ENCODE measurements at places on chromosomes 13 and 19.
A peak's percentile ranks its signal among the peaks of the same experiment; 100 is the strongest.

DNA sequence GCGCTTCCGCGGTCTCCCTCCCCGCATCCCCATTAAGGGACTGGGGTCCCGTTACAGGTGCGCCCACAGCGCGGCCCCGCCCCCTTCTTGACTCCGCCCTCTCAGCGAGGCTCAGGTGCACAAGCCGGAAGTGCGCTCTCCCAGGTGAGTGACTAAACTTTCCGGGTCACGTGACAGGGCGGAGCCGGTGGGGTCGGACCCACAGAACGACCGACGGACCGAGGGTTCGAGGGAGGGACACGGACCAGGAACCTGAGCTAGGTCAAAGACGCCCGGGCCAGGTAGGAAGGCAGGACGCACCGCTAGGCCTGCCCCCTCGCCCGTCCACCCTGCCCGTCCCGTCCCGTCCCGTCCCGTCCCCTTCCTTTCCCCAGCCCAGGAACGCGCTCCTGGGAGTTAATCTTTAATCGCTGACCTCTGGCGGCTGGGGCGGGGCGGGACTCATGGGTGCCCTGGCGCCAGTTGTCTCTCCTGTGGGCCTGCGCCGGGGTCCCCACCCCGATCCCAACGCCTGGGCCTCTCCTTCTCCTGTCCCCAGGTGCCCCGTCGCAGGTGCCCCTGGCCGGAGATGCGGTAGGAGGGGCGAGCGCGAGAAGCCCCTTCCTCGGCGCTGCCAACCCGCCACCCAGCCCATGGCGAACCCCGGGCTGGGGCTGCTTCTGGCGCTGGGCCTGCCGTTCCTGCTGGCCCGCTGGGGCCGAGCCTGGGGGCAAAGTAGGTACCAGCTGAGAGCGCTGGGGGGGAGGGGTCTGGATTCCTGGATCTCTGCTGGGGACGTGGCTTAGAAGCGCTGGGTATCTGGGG is at the start of gene CRB3:
Gene CRB3 (plus strand): TSS at position 202 of the 804 bp plus-strand sequence. CDS start 431 bp downstream, at position 633.
- DNase-seq = no peak

DNA sequence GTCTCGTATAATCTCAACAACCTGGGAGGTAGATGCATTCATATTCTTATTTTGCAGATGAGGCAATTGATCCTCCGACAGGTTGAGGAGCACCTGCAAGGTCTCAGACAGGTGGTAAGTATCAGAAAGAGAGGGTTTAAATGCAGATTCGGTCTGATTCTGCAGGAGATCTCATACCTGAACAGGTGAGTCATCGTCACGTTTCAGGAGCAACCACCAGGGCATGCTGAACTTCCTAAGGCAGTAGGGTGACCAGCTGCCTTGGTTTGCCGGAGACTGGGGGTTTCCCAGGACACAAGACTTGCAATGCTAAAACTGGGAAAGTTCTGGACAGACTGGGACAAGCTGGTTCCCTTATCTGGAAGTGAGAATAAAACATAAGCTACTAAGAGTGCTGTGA is 68.8 kb upstream of the TSHZ3 start:
- no peak for DNase-seq

GRCh38 chr13:65468628-65469027 is 1761.5 kb downstream of the PCDH9 start:
- peak; percentile 94 for DNase-seq

GRCh38 chr13:39536274-39536673 is 66.7 kb downstream of the LHFPL6 start:
- DNase-seq = no peak

GRCh38 chr19:1063909-1064660 is 2.9 kb upstream of the ARHGAP45 start:
- DNase-seq = no peak

DNA sequence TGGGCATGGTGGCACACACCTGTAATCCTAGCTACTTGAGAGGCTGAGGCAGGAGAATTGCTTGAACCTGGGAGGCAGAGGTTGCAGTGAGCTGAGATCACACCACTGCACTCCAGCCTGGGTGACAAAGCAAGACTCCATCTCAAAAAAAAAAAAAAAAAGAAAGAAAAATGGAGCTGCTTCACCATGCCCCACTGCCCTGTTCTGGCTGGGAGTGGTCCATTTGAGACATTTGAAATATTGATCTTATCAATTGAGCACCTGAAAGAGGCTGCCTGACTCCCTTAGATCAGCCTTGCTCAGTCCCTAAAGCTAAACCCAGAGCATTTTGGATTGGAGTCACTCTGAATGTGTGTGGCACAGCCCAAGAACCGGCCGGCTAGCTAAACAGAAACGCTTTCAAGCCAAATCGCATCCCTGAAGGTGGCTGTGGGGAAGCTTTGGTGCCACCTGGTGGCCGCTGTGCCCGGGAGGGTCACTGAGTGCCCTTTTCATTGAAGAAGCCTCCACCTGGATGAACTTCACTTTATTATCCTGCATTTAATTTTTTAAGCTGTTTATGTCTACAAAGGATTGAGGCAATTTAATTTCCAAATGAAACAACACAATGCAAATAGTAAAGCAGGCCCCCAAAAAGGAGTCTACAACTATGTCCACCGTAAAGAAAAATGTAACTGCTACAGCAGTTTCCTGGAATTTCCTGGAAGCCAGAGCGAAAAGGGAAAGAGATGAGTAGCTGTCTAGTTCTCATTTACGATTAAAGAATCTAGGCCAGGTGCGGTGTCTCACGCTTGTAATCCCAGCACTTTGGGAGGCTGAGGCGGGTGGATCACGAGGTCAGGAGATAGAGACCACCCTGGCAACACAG is 53.1 kb upstream of the SERPINE3 start:
- DNase-seq = peak; percentile 85

GRCh38 chr19:41925208-41926003 is 2.8 kb downstream of the ERFL start:
- DNase-seq = no peak

GRCh38 chr19:19805480-19805879 is 16.1 kb downstream of the ZNF506 start:
- DNase-seq = no peak

- DNase-seq = no peak
Measured at GRCh38 chr13:107832500-107833100, 382.7 kb downstream of the LIG4 start.

DNA sequence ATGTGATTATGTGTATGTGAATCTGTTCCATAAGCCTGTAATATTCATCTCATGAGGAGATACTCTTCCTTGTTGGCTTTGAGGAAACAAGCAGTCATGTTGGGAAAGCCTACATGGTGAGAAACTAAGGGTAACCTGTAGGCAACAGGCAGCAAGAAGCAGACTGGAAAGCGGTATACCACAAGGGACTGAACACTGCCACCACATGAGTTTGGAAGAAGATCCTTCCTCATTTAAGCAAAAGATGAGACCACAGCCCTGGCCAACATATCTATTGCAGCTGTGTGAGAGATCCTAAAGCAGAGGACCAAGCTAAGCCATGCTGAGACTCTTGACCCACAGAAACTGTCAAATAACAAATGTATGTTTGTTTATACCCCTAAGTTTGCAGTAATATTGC is 134.8 kb downstream of the B3GLCT start:
- peak; percentile 18 for DNase-seq

GRCh38 chr19:30107251-30107650 is 165.2 kb downstream of the URI1 start:
- DNase-seq = no peak

DNA sequence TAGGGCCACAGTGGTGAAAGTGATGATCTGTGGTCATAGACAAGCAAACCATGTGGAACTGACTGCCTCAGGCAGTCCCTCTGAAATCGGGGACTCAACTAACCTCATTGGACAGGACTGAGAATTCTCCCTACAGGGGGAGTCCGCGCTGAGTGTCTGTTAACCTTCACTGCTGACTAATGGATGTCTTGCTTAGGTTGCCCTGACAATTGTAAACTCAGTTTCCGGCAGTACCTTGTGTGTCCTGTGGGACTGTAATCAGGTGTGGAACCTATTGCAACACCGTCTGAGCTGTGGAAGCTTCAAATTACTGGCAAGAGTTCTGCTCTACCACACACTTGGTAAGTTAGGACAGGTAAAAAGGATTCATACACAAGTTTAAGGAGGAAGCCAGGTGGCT is 21.8 kb downstream of the ZNF77 start:
- DNase-seq = no peak

- DNase-seq = no peak
Measured at GRCh38 chr13:109647053-109647452, 139.3 kb downstream of the IRS2 start.

DNA sequence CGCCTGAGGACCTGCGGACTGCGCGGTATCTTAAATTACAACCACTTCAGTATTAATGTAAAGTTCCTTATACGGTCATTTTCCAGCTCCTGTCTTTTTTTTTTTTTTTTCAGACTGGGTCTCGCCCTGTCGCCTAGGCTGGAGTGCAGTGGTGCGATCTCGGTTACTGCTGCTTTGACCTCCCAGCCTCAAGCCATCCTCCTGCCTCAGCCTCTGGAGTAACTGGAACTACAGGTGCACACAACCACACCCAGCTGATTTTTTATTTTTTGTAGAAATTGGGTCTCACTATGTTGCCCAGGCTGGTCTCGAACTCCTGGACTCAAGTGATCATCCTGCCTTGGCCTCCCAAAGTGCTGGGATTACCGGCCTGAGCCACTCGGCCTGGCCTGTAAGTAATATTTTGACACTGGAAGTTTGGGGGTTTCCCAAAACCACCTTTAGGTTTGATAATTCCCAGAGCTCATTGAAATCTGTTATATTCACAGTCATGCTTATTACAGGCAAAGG is 406 bp upstream of the EID2B start:
- DNase-seq = no peak

DNA sequence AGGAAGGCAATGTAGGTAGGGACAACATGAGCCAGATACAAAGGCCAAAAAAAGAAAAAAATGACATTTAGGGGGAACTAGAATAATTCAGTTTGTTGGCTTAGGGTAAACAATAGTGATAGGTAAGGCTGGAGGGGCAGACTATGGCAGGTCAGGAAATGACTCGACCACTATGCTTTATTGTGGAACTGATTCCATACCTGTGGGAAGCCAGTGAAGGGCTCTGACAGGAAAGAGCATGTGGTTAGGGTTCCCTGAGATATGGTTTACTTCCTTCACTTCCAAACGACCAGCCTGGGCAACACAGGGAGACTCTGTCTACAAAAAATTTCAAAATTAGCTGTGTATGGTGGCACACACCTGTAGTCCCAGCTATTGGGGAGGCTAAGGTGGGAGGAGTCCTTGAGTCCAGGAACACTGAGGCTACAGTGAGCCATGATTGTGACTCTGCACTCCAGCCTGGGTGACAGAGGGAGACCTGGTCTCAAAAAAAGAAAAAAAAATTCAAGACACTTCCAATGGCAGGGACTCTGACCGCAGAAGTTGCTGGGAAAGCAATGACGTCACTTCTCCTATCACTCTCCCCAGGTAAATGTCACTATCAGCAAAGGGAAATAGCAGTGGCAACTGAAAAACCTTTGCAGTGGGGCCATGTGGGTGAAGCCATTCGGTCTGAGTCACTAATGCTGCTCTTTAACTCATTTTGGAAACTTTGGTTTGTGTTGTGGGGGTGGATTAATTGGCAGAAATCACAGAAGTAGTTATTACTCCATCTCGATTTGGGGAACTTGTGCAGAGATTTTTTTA is 192.8 kb upstream of the TSC22D1 start:
- DNase-seq = no peak

DNA sequence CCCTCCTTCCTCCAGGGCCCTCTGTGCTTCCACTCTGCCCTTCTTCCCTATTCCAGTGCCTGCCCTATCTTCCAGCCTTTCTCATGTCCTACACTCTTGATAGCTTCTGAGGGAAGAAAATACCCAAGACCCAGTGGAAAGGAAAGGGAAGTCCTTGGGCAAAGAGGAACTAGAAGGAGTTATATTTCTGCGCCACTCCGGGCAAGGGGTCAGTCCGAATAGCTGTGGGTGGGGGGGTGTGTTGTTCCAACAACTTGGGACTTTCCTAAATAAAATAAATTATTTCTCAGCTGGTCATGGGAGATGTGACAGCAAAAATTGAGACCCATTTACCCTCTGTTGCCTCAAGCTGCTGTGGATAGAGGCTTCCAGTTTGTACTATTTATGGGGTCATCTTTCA is 23.2 kb downstream of the CABP5 start:
- DNase-seq = no peak

DNA sequence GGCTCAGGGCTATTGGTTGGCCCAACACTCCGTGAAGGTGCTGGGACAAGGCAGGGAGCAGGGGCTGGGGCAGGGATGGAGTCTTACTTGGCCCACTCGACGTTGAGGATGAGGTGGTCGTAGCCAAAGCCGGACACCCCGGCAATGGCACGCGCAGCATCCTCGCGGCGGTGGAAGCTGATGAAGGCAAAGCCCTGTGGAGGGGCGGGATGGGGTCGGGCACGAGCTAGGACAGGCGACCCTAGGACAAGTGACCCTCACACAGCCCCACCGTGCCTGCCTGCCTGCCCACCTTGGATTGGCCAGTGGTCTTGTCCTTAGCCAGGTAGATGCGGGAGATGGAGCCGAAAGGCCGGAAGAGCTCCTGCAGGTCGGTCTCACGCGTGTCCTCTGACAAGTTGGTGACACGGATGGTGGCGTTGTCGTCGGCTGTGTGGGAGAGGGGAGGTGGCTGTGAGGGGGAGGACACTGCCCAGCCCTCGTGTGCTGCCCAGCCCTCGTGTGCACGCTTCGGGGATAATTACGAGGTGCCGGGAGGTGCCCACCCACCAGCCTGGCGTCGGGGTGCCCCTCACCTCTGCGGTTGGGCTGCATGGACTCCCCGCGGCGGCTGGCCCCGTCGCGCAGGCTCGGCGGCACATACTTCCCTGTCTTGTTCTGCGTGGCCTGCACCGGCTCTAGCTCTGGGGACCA is 4.0 kb downstream of the P2RY11 start:
- peak; percentile 28 for DNase-seq

- DNase-seq = no peak
Measured at GRCh38 chr19:47853003-47853402, 6.0 kb upstream of the TPRX2 start.

- no peak for DNase-seq
Measured at GRCh38 chr13:28534210-28534609, 39.3 kb upstream of the FLT1 start.

GRCh38 chr13:42393573-42394360 is 121.8 kb downstream of the AKAP11 start:
- no peak for DNase-seq

GRCh38 chr19:7515110-7515644 is 726 bp upstream of the ZNF358 start:
- no peak for DNase-seq

DNA sequence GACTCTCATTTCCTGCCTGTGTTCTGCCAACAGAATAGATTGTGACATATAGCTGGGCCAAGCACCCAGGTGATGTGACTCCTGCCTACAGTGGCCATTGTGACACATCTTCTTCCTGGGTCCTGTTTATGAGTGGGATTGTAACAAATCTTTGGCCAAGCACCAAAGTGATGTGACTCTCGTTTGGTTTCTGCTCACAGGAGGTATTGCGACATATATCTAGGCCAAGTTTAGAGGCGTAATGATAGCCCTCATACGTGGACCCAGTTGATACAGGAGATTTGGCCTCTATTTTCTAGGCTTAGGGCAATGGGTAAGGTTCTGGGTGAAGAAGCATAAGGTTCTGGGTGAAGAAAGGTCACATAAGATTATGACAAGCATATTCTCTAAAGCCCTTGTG is 76.2 kb downstream of the ZNF208 start:
- no peak for DNase-seq

GRCh38 chr19:10238172-10238783 is 7.1 kb upstream of the S1PR2 start:
- DNase-seq = peak; percentile 49
